ENCODE measurements at places on chromosomes 1 and 21.

DNA sequence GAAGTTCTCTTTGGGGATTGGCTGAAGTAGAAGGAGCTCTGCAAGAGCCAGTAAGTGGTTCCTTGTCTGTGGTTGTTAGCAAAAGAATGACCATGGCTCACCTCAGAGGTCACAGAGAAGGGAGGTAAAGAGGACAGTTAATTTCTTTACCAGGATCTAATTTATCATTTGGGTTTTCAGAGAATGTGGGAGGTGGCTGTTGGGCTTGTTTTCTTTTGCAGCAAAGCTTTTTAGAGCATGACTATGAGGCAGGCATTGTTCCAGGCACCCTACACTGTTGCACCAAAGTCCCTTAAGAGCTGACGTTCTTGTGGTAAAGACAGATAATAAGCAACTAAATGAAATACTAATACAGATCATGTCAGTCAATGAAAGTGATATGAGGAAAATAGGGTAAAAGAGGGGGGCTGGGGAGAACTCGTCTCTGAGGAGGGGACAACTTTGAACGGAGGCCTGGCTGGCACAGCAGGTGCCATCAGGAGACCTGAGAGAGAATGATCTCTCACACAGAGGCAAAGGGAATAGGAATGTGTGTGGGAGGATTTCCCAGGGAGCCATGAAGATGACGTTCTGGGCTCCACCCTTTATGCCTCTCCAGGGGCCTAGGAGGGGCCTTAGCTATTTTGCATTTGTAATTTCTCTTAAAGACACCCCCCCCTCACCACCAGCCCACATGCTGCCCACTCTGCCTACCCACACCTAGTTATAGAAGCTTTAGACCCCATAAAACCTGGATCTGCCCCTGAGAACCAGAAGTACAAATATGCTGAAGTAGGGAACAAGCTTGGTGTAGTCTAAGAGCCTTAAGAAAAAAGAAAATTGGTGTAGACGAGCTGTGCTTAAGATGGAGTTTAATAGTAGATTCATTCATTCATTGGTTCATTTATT is 177.5 kb downstream of the ROR1 start:
- DNase-seq = no peak

- DNase-seq = no peak
These were observed 116.3 kb downstream of the EPHB2 start for GRCh38 chr1:22826604-22827580.

- no peak for DNase-seq
These were observed 4.2 kb downstream of the SPSB1 start for GRCh38 chr1:9296850-9297249.

DNA sequence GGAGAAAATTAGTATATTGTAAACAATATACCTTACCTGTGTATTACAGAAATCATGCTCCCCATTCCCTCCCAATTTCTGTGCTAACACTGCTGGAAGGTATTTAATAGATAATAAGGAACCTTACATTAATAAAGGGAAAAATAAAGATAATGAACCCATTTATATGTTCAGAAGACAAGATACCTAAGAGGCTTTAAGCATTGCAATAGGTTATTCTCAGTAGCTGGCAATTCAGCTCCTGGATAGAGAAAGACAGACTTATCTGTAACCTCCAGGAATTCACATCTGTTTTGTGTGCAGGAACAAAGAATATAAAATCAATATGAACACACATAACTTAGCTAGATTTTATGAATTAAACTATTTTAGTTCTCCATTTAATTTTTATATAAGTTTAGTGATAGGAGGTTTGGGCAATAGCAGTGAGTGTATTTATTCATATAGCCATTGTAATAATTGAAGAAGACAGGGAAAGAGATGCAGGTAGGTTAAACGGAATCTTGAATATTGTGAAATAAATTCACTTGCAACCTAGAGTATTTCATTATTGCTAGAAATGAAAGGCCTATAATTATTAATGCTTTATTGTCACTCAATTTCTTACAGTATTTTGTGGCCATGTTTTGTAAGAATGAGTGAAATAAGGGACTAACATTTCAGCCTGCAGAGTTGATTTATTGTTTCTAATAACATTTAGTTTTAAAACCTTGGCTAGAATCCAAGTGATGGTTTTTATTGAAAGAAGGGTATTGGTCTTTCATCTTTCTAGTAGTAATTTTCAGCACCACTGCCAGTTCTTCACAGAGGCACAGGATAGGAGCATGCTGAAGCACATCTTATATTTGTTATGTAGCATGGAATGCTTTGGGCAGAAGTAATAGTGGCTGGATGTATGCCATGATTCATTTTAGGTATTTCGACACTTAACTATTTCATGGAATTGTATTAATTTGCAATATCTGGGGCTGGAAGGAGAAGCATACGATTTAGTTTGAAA is 1.5 kb downstream of the XPR1 start:
- no peak for DNase-seq

DNA sequence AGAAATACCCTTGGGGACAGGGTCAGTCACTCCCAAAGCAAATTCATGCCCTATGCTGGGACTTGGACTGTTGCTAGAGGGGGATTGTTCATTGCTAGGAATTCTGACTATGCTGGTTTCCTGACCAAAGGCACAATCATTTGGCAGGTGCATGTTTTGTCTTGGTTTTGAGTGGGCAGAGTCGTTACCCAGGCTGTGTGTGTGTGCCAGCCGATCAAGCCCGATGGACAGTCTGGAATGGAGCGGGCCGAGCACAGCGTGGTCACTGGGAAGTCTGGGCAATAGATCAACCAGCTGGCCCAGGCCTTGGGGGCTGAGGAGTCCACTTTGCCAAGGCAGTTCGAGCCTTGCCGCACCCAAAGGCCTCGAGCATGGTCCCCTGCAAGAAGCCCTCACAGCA is 60.9 kb downstream of the HTR6 start:
- no peak for DNase-seq

DNA sequence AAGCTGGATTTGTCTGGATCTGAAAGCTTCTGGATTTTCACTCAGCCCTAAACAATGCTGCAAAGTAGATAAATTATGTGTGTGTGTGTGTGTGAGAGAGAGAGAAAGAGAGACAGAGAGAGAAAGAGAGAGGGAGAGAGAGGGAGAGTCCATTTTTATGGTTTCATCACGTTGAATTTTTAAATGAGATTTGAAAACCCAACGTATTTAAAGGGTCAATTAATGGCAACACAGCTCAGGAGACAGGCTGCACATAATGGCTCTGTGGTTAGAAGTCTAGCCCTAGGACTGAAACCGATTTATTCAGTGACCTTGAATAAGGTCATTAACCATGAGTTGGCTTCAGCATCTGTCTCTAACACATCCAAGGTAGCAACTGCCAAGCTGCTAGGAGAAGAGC is 35.3 kb upstream of the FMN2 start:
- no peak for DNase-seq

GRCh38 chr1:226781937-226782609 is 43.0 kb upstream of the ITPKB start:
- no peak for DNase-seq

DNA sequence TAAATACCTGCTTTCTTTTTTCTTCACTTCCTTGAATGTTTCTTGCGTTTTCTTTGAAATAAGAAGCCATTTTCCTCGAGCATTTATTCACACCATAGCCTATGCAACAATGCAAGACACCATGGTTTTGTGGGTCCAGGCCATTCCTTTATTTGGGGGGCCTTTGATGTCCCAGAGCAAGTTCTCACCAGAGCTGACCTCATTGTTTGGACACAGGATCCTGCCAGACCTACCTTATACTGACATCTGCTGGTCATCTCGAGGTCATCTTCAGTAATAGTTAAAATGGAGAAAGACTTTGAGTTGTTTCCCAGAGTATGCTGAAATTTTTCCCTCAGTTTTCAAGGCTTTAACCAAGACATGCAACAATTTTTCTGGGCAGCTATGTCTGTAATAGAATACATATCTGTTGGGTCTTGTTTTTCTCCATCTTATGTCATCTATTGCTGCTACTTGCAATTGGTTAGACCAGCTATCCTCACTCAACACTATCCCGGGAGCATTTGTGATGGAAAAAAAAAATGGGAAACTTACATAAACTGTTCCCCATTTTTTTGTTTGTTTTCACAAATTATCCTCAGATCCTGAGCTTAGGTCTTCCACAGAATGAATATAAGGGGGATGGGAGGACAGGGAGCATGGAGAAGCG is 34.0 kb upstream of the BACE2 start:
- DNase-seq = peak; percentile 59

- no peak for DNase-seq
These were observed 1.7 kb downstream of the SPSB1 start for GRCh38 chr1:9294405-9294773.

DNA sequence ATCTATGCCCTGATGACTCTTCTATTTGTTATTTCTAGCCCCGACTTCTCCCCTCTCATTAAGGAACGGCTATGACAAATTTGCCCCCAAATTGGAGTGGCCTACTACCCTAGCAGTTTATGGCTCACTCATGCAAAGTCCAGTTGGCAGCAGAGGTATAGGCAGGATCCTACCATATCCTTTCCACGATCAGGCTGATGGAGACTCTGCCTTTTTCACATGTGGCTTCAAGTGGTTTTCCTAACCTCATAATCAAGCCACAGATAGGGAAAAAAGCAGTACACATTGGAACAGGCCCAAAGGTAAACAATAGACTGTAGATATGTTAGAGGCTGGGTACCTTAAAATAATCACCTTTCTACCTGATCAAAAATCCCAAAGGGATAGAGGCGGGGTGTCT is 292.5 kb downstream of the NCAM2 start:
- no peak for DNase-seq

GRCh38 chr21:17726047-17726829 is 92.9 kb downstream of the C21orf91 start:
- DNase-seq = no peak

- DNase-seq = peak; percentile 12
These were observed at the start of gene RGS18 for GRCh38 chr1:192158181-192158580. RGS18 (plus strand) TSS chr1:192158462; CDS start chr1:192158638, 176 bp downstream.

DNA sequence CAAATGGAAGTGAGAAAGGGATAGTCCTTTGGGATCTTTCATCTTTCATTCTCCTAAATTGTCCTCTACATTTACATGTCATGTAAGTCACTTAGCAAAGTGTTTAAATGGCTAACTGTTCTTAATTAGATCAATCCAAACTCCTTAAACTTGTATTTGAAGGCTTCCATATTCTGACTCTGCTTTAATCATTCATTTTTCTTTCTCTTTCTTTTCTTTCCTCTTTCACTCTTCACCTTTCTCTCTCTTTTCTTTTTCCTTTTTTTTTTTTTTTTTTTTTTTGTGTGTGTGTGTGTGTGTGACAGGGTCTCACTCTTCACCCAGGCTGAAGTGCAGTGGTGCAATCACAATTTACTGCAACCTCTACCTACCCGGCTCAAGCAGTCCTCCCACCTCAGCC is 71.7 kb downstream of the RPS27 start:
- no peak for DNase-seq

DNA sequence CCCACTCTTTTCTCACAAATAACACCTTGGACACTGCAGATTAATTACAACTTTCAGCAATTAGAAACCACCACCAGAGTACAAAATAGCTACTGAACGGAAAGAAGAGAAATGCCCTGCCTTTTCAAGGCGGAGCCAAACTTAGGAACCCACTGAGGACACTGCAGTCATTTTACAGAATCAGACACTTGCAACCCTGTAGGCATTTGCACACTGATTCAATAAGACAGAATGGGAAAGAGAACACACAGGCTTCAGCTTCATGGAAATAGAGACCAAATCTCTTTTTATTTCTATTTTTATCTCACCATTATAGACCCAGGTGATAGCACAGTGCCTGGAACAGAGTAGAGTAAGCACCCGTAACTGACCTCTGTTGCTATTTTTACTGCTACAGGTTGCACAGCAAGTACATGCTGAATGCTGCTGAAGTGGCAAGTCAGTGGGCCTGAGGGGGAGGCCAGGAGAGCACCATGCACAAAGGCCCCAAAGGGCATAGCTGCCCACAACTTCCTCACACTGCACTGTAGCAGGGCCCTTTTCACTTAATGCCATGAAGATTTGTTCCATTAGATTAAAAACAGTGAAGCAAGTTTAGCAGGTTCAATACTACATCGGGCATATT is 50.7 kb upstream of the EDARADD start:
- DNase-seq = no peak

DNA sequence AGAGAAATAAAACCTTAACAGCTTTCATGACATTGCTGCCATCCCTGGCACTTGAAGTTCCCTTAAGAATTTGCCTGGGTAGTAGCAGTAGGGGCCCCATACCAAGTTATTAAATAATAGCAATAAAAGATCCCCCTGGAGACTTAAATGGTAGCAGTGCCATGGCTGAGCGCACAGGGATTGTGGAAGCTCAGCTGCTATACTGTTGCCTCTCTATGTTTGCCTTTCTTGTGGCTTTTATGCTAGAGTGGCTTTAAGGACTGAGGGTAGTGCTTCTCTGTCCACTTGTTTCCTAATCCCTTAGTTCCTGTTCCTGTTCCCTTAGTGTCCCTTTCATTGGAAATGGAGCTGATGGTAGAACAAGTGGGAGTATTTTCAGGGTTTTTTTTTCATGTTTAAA is 42.1 kb downstream of the NCF2 start:
- no peak for DNase-seq

DNA sequence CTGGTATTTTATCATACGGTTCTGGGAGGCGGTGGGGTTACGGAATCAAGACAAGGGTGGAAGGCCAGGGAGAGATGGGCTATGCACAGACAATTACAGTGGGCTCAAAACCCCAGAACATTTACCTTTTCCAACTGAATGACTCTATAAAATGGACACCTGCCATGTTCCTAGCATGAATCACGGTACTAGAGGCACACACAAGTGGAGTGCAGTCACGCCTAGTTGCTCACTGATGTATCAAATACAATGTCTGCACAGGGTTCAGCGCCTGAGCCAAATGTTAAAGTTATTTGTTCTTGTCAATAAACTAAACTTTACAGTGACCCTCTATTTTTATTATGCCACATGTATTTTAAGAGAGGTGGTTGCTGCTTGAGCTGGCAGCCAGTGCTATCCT is 121.4 kb downstream of the ATG4C start:
- DNase-seq = no peak

DNA sequence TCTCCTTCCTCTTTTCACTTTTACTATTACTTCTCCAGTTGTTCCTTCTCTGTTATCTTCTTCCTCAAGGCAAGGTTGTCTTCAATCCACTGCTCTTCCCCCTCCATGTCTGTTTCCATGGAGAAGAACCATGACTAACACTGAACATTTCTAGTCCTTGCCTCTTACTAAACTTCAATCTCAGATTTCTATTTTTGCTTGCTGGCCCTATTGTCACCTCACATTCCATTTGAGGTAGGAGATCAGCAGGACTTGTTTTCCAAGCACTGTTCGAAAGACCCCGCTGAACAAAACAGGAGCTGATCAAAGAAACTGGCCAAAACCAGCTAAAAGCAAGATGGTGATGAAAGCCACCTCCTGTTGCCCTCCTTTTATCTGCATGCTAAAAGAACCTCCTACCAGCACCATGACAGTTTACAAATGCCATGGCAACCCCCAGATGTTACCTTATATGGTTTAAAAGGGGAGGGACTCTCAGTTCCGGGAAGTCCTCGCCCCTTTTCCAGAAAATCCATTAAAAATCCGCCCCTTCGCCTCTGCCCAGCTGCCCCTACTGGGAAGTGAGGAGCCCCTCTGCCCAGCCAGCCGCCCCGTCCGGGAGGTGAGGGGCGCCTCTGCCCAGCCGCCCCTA is 22.6 kb downstream of the GON4L start:
- DNase-seq = no peak
